ENCODE measurements at places on chromosomes 2 and 18. TPM values are rescaled to one million over a fixed set of nuclear protein-coding genes. Genes with fewer than 3 reads are reported as not detected.

The SCN2A gene
- total RNA-seq, result 1.0 TPM

The PCARE gene
- not detected for total RNA-seq

The MYO5B gene
- total RNA-seq, result 6.6 TPM

The KIAA2012 gene
- total RNA-seq, result under 0.01 TPM

The SATB2 gene
- total RNA-seq, result 4.9 TPM

The ZNF385B gene
- 13.5 TPM for total RNA-seq

The ZBTB7C gene
- total RNA-seq, result 2.5 TPM

The DCDC2C gene
- total RNA-seq, result not detected

The MC2R gene
- not detected for total RNA-seq

The LIPG gene
- total RNA-seq, result 0.32 TPM

The FAM161A gene
- 2.3 TPM for total RNA-seq

All from articular chondrocyte of knee joint (primary cell).